GM12892 (cell line): ENCODE measurements at places on chromosomes 3 and 15.

- no peak for DNase-seq
Observed at GRCh38 chr15:29883126-29883525, 60.9 kb upstream of the TJP1 start.

- DNase-seq: no peak
Observed at GRCh38 chr3:10187944-10188343, 23.2 kb downstream of the IRAK2 start.

- DNase-seq: no peak
Observed at GRCh38 chr15:67732164-67732563, 93.1 kb upstream of the SKOR1 start.

GRCh38 chr15:49906966-49907365 is 212.1 kb downstream of the ATP8B4 start:
- no peak for DNase-seq

DNA sequence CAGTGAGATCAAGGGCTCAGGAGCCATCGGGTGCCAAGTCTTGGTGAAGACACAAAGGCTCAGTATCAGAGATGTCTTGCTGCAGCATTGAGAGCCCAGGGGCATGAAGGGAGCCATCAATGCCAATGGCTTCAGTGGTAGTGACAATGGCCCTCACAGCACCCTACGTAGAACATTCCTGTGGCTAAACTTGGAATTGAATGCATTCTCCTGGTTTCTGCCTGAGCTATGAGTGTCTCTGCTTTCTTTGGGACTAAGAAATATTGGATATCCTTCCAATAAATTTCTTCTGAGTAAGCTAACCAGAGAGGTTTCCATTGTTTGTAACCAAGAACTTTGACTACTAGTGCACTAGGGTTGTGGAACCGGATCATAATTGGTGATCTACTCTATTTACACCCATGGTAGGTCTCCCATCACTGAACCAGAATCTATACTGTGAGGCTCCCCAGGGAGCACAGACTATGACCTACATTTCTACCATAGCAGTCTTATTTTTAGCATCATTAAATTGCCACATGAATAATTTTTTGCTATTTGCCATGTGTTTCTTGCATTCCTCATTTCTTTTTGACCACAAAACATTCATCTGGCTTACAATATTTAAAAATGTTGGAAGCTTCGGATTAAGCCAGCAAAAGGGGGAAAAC is 31.6 kb upstream of the PDZRN3 start:
- DNase-seq: no peak

GRCh38 chr15:77564938-77565337 is 67.8 kb downstream of the LINGO1 start:
- DNase-seq: no peak

DNA sequence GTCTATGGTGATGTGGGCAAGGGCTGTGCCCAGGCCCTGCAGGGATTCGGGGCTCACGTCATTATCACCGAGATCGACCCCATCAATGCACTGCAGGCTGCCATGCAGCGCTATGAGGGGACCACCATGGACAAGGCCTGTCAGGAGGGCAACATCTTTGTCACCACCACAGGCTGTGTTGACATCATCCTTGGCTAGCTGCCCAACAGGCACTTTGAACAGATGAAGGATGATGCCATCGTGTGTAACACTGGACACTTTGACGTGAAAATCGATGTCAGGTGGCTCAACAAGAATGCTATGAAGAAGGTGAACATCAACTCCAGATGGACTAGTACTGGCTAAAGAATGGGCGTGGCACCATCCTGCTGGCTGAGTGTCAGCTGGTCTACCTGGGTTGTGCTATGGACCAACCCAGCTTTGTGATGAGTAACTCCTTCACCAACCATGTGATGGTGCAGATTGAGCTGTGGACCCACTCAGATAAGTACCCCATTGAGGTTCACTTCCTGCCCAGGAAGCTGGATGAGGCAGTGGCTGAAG is 6.1 kb upstream of the USP8 start:
- DNase-seq: no peak

GRCh38 chr3:33318710-33319380 is 41.6 kb downstream of the FBXL2 start:
- DNase-seq: no peak

- DNase-seq: no peak
Observed at GRCh38 chr3:38522002-38522401, 25.9 kb downstream of the EXOG start.

- no peak for DNase-seq
Observed at GRCh38 chr3:112984485-112984884, 6.3 kb upstream of the GTPBP8 start.

- no peak for DNase-seq
Observed at GRCh38 chr3:189845069-189845468, 213.9 kb downstream of the TP63 start.

GRCh38 chr3:39154280-39155021 is 1.1 kb upstream of the CSRNP1 start:
- DNase-seq: no peak

- DNase-seq: no peak
Observed at GRCh38 chr3:85603378-85603777, 644.6 kb downstream of the CADM2 start.

DNA sequence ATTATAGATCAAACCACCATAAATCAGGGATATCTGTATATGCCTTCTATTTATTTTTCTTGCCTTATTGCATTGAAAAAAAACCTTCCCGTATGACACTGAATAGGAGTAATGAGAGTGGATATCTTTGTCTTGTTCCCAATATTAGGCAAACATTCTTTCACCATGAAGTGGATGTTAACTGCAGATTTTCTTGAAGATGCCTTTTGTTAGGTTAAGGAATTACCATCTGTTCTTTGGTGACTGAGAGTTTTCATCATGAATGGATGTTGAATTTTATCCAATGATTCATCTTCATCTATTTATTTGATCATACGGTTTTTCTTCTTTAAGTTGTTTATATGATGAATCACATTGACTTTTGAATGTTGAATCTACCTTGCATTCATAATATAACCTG is 47.1 kb upstream of the MECOM start:
- DNase-seq: no peak

DNA sequence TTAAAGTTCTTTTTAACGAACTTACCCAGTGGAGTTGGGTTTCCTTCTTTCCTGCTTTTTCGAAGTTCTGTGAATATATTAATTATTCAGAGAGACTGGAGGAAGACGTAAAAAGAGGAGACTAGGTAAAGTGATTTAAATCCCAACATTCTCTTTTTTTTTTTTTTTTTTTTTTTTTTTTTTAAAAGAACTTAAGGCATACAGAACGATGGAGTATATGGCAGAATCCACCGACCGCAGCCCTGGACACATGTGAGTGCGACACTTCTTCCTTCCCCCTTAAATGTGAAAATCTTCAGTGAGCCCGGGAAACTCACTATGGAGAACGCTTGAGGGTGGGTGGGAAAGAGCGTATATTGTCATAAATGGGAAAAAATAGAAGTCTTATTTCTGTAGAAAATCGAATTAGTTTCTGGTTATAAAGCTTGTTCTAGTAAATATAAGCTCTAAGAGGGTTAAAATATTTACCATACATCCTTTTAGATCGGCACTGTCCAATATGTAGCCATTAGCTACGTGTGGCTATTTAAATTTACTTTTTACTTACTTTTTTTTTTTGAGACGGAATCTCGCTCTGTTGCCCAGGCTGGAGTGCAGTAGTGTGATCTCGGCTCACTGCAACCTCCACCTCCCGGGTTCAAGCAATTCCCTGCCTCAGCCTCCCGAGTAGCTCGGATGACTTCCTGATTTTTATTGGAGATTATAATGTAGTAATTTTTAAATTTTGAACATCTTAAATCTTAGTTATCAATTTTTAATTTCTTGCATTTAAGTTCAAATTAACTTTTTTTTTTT is 892 bp downstream of the NMD3 start:
- no peak for DNase-seq

DNA sequence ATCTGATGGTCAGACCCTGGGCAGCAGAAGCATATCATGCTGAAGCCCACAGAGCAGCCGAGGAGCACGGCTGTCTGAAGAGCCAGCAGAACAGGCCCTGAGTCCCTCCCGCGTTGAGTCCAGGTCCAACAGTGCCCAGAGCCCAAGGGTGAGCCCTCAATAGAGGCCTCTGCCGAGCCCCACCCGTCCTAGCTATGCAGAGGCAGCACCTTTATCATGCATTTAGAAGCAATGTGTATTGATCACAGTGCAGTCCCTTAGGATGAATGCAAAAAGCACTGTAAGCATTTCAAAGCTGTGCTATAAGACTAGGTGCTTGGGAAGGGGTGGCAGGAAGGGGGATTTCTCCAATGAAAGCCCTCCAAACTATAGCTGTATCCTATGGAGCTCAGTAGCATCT is 208.5 kb downstream of the GABRB3 start:
- DNase-seq: no peak

DNA sequence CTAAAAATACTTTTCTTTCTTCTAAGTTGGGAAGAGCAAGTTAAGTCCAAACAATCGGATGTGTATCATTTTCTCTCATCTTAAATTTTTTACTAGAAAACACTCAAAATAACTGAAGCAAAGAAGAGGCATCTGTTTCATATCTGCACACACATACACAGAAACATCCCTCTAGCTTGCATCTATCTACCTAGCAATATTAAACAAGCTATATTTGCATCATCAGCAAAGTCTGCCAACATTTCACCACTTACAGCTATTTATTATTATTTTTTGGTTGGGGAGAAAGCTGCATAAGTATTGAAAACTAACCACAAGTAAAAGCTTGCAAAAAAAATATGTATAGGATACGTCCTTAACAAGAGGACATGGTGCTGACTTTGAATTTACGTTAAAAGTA is 1.9 kb downstream of the GOLIM4 start:
- DNase-seq: no peak

DNA sequence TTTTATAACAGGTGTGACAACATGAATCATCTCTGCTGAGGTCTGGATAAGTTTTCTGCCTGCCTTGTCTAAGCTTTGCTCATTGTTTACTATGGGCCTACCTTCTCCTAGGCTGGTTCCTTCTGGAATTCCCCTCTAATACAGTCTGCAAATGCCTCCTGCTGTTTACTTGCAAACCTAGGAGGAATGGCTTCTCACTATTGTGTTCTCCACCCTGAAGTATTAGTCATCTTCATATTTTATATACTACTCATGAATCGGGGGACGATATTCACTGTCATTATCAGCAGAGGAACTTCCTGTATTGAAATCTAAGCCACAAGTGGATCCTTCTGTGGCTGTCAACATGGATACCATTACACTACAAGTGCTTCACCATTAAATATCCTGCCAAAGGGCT is 154.8 kb downstream of the PLCL2 start:
- DNase-seq: no peak

DNA sequence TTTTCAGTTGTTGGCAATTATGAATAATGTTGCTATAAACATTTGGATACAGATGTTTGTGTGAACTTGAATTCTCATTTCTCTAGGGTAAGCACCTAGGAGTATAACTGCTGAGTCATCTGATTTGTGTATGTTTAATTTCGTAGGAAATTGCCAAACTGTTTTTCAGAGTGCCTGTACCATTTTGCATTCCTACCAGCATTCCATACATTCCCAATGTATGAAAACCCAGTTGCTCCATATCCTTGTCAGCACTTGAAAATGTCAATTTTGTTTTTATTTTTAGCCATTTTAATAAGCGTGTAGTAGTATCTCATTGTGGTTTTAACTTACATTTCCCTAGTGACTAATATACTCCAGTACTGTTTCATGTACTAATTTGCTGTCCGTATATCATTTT is 98.5 kb upstream of the TSC22D2 start:
- no peak for DNase-seq

DNA sequence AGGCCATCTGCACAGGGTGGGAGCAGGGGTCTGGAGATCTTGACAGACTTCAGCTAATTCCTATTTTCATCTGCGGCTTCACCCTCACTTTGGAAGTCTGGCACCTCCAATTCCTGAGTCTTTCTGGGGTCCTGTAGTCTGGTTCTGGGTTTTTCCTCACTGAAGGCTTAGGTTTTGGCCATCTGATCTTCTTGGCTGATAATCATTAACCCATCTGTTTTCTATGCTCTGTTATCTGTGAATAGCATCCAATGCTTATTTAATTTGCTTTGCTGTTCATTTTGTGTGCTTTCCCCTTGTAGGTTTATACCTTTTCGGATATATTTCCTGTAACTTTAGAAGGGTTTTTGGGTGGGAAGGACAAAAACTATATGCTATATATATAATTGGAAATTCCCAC is 17.6 kb downstream of the TATDN2 start:
- no peak for DNase-seq

- no peak for DNase-seq
Observed at GRCh38 chr15:69742361-69742760, 289.7 kb downstream of the RPLP1 start.

DNA sequence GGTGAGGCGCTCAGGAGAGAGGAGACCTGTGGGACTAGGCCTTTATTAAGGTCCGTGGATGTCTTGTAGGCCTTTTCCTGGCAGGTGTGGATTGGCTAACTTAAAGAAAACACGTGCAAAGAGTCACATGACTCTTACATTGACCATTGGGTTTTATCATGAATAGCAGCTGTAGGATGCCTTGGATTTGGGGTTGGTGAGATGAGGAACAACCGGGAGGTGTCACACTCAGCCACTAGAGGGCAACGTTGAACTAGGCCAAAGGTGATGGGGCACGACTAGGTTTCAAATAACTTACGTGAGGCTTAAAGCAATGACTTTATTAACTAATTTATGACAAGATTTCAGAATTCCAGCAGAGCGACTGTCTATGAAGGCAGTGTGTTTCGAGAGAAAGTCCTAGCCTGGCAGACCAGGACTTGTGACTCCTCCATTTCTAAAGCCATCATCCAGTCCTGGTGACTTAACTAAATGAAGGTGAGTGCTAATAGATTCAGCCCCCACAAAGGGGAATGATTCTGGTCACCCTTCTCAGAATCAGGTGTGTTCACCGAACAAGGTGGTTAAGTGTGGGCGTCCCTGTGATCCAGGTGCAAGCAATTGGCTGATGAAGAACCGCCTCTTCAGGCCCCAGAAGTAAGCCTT is 345.6 kb downstream of the MCTP2 start:
- DNase-seq: no peak
